Muscle of leg (tissue), 16 donors: ENCODE measurements at places on chromosomes 3 and 15. TPM values are rescaled to one million over a fixed set of nuclear protein-coding genes. Genes with fewer than 3 reads are reported as not detected.

DPPA4 gene
- total RNA-seq: 0.58 TPM

CCR4 gene
- total RNA-seq: 0.04 TPM

GRCh38 chr15:101600035-101600434, 52.1 kb downstream of the TM2D3 start:
- DNase-seq: no peak

- DNase-seq: no peak
These were observed 34.6 kb upstream of the APEH start for GRCh38 chr3:49639551-49639950.

GRCh38 chr3:31973837-31974236, 7.2 kb downstream of the OSBPL10 start:
- DNase-seq: no peak

DNA sequence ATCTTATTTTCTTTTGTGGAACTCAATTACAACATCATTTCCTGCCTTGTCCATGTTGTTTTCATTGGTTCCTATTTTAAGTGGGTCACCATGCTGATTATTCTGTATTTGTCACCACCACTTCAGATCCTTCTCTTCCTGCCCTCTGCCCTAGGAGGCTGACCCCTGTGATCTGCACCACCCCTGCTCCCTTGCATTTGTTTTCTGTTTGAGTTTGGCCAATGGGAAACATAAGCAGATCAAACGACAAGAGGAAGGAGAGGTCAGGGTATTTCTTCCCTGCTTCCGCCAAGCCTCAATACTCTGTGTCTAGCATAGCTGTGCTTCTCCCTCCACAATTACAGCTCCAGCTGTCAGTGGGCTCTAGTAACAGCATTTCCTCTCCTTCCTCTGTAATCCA, 71.6 kb downstream of the IMPG2 start:
- no peak for DNase-seq

CCNB2 gene
- total RNA-seq: 13.9 TPM

GRCh38 chr3:81465510-81466200, 295.8 kb downstream of the GBE1 start:
- no peak for DNase-seq

DNA sequence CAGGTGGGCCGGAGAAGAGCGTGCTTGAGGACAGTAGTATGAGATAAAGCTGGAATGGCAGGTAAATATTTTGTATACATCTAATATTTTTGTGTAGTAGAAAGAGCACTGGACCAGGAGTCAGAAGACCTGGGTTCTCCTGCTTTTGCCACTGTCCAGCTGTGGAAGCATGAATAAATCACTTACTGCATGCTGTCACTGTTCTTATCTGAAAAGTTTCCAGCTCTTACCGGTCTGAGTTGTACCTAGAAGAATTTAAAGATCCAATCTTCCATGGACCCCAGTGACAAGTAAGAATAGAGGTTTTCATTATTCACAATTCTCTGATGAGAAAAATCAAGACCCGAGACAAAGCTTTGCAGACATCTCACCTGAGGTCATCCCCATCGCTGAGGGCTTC, 5.9 kb downstream of the XPC start:
- DNase-seq: no peak

TMF1 gene
- total RNA-seq: 26.7 TPM

- DNase-seq: peak; percentile 4
These were observed 32.7 kb downstream of the CADM2 start for GRCh38 chr3:84991422-84991900.

GRCh38 chr3:113532698-113533533, 561 bp downstream of the SIDT1 start:
- peak; percentile 30 for DNase-seq

CMTM8 gene
- total RNA-seq: 0.53 TPM

- no peak for DNase-seq
These were observed 37.1 kb upstream of the ARNT2 start for GRCh38 chr15:80367094-80367493.

- DNase-seq: no peak
These were observed 178.8 kb downstream of the MEIS2 start for GRCh38 chr15:36921484-36922091.

GRCh38 chr15:28978661-28979060, 92.9 kb downstream of the APBA2 start:
- DNase-seq: no peak

DNA sequence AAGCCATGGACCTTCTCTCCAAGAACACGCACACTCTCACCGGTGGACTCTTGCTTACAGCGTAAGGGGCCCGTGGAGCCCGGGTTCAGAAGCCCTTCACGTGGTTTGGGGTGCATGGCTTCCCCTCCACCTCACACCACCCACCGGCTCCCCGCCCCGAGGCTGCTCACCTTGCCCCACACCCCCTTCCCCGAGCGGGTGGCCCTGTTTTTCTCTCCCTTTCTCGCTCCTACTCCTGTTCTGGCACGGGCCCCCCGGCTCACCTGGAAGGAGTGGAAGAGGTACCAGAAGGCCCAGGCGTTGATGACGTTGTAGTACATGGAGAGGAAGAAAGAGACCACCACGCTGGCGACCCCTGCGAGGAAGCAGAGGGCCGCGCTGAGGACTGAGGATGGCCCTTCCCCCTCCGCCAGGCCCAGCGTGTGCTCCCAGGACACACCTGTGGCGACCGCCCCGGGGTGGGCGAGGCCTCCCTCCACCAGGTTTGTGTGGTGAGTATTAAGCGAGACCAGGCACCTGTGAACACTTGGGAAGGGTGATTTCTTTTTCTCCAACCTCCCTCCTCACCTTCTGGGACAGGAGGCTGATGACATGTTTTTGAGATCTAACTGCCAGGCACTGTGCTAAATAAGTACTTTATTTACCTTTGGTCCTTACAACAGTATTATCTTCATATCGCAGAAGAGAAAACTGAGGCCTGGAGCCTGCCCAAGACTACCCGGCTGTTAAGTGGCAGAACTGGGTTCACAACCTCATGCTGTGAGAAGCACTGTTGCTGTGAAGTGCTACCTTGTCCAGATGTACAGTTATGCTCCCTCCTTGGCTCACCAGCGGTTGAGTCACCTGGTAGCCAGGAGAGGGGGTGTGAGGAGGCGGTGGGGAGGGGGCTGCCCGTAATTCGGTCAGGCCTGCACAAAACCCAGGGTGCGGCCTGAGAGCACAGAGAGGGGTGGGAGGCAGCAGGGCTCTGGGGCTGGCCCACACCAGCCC, 16.3 kb downstream of the SLC6A20 start:
- DNase-seq: no peak
